ENCODE measurements at places on chromosomes 1 and 21.

- no peak for DNase-seq
These were observed 22.1 kb downstream of the EDARADD start for GRCh38 chr1:236416165-236416564.

GRCh38 chr1:243733670-243734307 lies 116.3 kb downstream of the AKT3 start:
- no peak for DNase-seq

DNA sequence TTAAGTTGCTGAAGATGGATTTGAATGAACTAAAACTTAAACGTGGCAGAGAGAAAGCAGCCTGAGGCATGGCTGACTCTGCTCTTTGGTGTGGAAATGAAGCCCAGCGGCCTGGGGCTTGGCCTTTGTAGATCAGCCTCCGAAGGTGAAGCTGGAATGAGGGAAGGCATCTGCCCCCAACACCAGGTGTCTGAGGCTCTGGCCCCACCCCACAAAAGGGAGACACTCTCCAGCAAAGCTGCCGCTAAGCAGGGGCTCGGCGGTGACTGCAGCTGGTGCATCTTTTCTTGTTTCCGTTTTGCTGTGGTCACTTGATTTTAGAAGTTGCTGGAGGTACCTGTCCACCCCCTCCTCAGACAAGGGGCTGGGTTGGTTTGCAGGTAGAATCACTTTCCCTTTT lies 38.2 kb upstream of the NID1 start:
- no peak for DNase-seq

- DNase-seq, result no peak
These were observed 118.6 kb upstream of the KAZN start for GRCh38 chr1:14479865-14480264.

DNA sequence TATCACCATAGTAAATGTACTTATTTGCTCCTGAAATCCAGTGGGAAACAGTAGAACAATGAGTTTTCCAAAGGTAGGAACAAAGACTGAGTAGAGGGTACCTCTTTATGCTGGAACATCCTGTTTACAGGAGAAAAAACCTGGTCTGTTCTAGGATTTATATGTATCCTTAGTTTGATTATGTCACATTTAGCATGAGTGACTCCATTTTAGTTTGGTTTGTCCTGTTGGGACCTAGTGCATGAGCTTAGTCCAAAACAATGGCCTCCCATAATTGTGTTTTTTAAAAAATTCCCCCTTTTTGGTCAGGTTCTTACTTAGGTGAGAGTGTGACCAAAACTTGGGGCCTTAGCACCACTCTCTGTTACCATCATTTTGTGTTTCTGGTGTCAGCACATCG lies 3.5 kb upstream of the MRPL55 start:
- no peak for DNase-seq

- no peak for DNase-seq
These were observed 7.4 kb downstream of the TADA1 start for GRCh38 chr1:166868639-166869038.

DNA sequence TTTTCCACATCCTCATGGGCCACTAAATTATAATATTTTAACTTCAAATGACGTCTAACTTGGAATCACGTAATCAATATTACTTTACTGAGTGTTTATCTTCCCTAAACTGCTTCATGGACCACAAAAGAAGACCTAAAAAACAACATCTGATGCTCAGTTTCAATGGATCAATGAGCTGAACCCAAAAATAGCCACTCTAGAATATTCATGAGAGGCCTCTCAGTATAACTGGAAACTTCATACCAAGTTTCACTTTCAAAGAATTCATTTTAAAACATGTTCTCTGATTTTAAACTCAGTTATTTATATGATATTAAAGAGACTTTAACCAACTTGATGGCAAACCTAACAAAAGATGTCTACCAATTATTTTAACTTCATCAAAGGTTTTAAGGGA lies 23.7 kb upstream of the TIAM1 start:
- no peak for DNase-seq

GRCh38 chr1:245129319-245130240 lies 25.2 kb upstream of the KIF26B start:
- DNase-seq, result no peak

DNA sequence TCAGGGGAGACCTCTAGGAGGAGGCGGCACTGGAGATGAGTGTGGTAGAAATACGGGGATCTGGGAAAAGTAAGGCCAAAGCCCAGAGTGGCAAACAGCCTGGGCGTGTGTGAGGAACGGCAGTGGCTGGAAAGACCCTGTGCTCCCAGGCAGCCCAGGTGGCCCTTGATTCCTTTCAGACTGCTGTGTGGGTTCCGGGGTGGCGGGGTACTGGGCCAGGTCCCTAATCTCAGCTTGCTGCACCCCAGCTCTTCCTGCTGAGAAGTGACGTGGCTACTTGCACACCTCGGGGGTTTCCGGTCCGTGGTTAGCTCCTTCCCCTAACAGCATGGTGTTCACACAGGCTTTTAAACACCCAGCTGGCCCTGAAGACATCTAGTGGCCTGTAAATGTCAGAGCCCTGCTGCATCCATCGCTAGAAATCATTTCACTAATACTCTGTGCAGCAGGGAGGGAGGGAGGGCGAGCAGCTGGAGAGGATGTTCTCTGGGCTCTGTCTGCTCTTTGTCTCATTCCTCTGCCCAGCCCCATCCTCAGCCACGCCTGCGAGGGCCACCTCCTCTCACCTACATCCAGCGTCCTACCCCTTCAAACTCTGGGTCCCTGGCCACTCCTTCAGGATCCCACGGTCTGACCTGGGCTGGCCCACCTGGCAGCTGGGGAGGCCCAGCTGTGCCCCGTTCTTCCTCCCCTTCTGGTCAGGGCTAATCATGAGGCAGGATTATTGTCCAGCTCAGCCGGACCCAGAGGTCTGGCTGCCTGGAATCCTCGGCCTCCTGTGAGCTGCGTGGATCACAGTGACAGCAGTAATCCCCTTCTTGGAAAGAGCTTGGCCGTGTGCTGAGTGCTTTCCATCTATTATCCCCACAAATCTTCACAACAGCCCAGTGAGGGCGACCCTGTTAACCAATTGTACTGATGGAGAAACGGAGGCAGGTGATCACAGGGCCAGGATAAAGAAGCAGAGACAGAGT lies 7.2 kb downstream of the ZDHHC18 start:
- peak; percentile 52 for DNase-seq

- no peak for DNase-seq
These were observed 5.7 kb upstream of the FASLG start for GRCh38 chr1:172653015-172653709.

DNA sequence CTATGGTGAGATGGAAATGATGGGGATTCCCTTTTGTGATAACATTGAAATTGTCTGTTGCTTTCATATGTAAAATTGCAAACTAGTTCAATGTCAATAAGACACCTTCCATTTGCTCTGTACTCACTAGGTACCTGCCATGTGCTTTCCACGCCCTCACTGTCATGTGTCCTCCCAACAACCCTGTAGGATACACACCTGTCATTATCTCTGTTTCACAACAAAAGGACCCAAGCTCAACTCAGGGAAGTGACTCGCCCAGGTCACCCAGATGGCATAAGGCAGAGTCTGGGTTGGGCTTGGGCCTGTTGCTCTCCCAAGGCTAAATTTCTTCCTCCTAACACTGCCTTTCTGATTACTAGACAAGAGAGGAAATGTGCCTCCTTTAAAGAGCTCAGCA lies 45.3 kb upstream of the MCOLN3 start:
- DNase-seq, result peak; percentile 53

DNA sequence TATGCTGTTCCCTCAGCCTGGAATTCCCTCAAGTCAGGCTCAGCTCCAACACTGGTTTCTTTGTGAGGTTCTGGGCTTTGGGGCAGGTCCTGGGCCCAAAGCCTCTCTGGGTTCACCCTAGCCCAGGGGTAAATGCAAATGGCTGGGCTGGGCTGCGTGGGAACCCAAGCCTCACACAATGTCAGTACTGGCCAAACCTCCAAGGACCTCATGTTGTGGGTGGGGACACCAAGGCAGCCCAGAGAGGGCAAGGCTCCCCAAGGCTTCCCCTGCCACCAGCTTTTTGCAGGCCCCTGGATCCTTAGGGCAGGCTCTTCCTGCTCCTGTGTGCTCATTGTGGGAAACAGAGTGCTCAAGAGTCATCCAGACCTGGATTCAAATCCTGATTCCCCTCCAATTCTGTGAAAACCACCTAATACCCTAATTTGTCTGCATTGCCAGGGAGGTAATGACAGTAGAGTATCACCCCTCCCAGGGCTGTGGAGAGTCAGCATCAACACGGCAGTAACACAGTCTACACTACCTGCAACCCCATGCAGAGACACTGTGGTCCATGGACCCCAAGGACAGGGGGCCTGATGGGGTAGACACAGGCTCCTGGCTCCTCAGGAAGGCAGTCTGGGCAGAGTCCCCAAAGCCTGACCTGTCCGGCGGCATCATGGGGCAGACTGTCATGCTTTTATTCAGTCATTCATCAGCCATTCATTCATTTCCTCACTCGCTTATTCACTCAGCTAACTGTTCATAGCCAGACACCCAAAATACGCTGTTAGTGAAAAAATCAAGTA lies 85.7 kb downstream of the DMRTB1 start:
- no peak for DNase-seq

- no peak for DNase-seq
These were observed 21.5 kb downstream of the ABCB10 start for GRCh38 chr1:229536982-229537381.

- DNase-seq, result no peak
These were observed 300.2 kb upstream of the DUSP10 start for GRCh38 chr1:222042120-222042519.

DNA sequence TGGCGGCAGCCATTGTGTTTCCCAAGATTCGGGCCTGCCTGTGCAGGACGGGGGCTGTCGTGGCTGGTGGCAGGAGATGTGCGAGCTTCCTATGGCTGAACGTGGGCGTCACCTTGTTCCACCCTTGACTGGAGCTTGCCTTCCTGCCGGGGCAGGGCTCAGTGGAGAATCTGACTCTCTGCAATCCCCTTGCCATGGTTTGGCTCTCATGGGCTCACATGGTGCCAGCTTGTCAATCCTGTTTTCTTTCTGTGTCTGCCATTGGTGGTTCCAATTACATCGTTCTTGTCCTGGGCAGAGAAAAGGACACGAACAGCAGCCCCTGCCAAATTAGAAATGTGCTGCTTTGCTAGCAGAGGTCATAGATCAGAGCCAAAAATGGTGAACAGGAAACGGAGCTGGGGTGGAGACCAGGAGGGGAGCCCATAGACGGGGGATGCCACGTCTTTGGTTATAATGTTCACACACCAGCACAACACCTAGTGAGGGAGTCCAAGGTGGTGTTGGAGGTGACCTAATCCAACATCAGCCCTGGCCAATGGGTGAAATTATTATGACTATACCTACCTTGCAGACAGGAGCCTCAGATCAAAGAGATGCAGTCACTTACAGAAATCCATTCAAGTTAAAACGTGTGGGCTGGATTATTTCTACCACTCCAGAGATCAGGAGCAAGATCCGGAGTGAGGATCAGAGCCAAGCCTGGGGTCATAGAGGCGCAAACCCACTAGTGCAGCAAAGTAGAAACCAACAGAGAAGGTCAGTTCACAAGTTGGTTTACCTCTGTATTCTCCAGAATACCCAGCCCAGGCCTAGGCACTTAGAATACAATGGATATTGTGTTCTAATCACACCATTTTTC lies 253.1 kb downstream of the SIPA1L2 start:
- no peak for DNase-seq

GRCh38 chr1:26259578-26259977 lies 20.3 kb upstream of the SH3BGRL3 start:
- no peak for DNase-seq

DNA sequence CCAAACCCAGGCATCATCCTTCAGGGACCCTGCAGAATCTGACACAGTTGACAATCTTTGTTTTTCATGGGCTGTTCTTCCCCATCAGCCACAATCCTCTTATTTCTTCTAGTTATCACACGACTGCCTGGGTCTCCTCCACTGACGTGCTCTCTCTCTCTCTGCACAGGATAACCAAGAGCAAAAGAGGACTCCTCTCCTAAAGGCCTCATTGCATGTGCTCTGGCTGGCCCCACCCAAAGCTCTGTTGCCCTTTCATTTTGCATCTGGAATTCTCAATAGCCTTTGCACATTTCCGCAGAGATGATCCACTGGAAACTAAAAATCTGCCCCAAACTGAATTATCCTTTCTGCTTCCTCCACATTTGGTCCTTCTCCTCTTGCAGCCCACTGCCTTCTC lies 58.5 kb downstream of the KANK4 start:
- no peak for DNase-seq

GRCh38 chr1:107547363-107548155 lies 406.7 kb downstream of the NTNG1 start:
- DNase-seq, result no peak

DNA sequence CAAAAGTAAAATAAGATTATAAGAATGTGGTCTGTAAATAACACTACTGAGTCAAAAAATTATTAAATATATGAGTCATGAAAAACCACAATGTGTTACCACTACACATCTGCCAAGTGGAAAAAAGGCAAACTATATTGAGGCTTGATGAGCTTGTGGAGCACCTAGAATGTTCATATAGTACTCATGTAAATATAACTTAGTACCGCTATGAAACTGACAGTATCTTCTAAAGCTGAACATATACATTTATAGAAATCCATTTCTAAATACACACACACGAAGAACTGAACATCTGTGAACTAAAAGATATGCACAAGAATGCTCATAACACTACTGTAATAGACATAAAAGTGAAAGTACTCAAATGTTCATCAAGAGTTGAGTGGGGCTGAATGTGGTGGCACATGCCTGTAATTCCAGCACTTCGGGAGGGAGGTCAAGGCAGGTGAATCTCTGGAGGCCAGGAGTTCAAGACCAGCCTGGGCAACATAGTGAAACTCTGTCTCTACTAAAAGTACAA lies 18.5 kb upstream of the GBP3 start:
- no peak for DNase-seq

DNA sequence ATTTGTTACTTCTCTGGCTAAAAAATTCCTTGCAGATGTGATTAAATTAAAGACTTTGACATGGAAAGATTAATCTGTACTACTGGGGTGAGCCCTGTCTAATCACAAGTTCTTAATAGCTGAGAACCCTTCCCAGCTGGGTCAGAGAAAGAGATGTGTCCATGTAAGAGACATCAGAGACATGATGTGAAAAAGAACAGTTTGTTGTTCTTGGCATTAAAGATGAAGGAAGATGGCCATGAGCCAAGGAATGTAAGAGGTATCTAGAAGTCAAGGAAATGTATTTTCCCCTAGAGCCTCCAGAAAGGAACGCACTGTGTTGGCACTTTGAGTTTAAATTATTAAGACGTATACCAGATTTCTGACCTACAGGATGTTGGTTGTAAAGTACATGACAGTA lies 1271.5 kb upstream of the PRMT6 start:
- DNase-seq, result no peak

DNA sequence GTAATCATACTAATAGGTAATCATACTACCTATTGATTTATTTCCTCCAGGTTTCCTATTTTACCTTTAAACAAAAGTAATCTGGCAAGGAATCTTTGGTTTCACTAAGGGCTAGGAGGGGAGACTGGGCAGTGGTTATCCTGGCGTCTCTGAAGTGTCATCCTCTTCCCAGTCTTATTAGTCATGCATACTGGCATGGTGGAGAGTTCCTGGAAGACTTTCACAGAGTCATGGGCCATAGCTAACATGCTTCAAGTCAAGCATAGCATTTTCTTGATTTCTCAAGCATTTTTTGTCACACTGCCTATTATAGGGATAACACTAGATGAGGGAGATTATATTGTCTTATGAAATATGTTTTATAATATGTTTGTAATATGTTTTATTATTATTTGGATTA lies 64.0 kb upstream of the ASB17 start:
- no peak for DNase-seq

- no peak for DNase-seq
These were observed 7.4 kb downstream of the PLEKHN1 start for GRCh38 chr1:973459-974292.

- peak; percentile 60 for DNase-seq
These were observed 57.9 kb downstream of the DDAH1 start for GRCh38 chr1:85406887-85407533.

- no peak for DNase-seq
These were observed 12.0 kb upstream of the ADORA3 start for GRCh38 chr1:111515291-111516004.

Data from colonic mucosa (tissue), 4 donors.